T-helper 2 cell (primary cell): ENCODE measurements at places on chromosomes 6 and 20.

DNA sequence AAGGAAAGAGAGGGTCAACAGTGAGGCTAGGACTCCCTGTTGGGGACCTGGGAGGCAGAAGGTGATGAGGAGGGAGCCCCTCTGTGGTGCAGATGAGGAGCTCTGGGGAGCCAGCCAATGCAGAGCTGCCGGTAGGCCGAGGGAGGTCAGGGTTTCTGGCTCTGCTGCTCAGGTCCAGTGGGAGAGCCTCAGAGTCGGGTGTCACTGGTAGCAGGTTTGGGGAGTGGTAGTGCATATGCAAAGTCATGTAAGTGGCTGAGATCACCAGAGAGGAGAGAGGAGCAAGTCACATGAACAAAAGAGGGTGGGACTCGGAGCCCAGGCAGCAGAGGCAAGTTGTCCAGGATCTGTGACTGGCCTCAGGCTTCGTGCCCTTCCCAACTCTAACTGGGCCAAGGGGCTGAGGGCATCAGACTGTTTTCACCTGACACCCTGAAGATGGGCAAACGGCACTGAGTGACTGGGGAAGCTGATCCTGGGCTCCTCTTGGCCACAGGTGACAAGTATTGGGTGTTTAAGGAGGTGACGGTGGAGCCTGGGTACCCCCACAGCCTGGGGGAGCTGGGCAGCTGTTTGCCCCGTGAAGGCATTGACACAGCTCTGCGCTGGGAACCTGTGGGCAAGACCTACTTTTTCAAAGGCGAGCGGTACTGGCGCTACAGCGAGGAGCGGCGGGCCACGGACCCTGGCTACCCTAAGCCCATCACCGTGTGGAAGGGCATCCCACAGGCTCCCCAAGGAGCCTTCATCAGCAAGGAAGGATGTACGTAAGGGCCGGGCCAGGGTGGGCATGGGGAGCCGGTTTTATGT lies 6.6 kb downstream of the MMP24OS start:
- DNase-seq, result no peak

GRCh38 chr6:24710519-24711303 lies 8.2 kb downstream of the C6orf62 start:
- no peak for DNase-seq

GRCh38 chr6:148170286-148170685 lies 172.4 kb upstream of the SASH1 start:
- no peak for DNase-seq

DNA sequence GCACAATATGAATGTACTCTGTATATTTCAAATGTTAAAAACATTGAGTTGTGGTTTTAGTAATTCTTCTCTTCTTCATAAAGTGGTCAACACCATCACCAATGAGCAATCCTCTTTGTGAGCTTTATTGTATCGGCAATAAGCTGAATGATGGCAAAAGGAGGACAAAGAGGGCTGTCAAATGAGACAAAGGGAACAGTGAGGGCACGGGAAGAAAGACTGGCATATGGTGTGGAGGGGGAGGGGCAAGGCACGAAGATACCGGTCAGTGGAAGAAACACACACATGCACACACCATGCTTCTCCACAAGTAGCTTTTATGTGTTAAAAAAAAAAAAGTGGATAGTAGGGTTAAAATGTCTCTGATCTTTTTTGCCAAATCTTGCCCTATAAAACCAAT lies 506.8 kb upstream of the CITED2 start:
- DNase-seq, result no peak

DNA sequence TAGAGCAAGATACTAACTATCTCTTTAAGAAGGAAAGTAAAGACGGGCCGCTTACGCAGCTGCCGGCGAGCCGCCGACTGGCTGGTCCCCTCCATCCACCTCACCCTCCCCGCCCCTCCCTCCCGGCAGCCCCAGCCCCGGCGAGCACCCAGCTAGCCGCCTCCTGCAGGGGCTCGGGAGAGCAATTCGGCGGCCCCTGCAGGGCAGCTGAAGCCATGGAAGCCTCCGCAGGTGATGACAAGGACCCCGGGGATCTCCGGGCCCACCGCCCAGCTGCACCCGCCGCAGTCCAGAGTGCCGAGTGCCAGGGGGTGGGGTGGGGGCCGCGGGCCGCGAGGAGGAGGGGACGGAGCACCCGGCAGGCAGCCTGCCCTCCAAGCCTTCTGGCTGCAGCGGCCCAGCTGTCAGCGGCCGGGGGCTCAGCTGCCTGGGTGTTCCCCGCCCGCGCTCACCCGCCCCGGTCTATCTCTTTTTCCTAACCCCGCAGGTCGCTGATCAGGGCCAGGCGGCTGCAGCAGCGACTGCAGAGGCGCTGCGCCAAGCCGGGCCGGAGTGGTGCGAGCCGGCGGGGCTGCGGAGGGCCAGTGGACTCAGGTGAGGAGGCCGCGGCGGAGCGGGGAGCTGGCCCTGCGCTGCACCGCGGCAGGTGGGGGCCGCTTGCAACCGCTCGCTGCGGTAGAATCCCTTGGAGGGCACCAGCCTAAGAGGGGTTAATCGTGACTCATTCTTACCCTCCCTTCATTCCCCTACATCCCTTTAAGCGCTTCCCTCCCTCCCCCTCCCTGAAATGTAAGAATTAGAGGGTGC lies at the start of gene SNPH:
Gene SNPH (plus strand): TSS at position 128 of the 807 bp plus-strand sequence. CDS start 29,946 bp downstream, outside the sequence.
- peak; percentile 72 for DNase-seq

GRCh38 chr6:45591890-45592289 lies 214.2 kb upstream of the SUPT3H start:
- no peak for DNase-seq

DNA sequence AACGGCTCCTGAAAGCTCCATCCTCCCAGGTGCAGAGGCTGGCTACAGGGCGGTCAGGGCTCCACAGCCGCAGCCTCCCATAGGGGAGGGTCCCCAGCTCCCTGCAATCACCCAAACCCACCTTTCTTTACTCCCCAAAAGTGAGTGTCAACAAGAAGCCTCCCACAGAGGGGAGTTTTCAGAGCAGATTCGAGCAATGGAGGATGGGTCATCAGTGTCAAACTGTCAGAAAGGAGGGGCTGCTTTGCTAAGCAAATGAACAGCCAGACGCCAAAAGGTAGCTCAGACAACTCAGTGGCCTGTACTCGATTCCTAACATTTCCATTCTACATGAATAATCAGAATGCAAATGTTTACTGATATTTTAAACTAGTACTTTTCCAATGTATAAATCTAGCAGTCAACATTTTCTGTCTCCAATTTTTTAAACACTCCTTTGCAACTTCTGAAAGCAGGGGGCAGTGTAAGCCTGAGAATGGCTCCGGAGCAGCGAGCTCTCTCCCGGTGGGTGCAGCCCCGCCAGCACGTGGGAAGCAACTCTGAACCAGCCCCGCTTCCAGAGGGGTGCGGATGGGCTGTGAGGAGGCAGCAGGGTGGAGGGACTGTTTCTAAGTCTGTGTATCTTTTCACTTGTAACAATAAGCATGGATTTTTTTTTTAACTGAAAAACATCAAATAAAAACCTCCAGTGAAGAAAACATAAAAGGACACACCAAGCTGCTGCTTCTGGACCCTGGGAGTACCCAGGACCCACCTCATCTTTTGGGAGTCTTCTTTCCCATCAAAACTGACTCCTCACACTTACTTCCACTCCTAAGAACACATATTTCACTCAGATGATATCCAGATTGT lies 54.9 kb downstream of the TAF4 start:
- peak; percentile 53 for DNase-seq

DNA sequence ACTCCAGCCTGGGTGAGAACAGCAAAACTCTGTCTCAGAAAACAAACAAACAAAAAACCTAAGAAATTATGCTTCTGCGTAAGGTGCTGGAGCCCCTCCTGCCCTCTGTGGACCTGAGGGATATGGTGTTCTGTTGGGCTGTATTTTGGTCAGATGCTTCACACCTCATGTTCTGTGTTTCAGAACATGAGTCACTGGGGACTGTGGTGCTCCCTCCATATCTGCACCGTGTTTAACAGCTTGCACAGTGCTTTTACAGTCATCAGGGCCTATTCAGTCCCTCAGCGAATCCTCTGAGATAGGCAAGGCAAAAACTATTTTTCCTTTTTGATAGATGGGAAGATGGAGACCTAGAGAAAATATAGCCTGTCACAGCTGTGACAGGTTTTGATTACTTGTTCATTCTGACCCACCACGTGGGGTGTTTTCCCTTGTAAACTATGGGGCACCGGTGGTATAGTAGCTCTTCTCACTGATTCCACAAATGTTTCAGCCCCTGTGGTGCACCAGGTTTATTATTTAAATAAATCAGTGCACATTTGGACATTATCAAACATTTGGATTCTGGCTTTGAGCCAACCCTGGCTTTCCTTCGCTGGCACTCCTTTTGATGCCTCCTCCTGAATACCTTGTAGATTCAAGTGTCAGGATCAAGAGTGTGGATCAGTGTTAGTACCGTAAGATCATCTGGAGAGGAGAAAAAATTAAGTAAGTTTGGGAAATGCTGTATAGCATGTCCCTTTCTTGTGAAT lies 9.6 kb downstream of the TTPAL start:
- DNase-seq, result no peak

- DNase-seq, result peak; percentile 51
Measured at GRCh38 chr20:32737371-32738223, 5.7 kb downstream of the COMMD7 start.

DNA sequence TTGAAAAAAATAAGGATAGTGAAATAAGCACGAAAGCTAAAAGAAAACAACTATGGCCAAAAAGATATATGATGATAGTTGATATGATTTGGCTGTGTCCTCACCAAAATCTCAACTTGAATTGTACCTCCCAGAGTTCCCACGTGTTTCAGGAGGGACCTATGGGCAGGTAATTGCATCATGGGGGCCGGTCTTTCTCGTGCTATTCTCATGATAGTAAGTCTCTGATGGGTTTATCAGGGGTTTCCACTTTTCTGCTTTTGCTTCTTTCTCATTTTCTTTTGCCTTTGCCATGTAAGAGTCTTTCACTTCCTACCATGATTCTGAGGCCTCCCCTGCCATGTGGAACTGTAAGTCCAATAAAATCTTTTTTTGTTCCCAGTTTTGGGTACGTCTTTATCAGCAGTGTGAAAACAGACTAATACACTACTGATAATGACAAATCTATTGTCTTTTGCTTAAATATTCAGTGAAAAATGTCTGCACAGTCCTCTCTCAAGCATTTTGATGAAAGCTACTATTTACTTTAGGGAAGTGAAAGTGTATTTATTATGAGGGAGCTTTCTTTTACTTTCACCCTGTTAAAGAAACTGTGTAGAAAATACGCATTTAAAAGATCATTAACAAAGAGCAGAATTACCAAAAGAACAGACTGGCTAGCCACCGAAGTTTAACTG lies 389.1 kb downstream of the HTR1B start:
- DNase-seq, result no peak

- no peak for DNase-seq
Measured at GRCh38 chr6:35757456-35758123, 18.8 kb upstream of the CLPSL2 start.

- DNase-seq, result no peak
Measured at GRCh38 chr20:12886618-12887363, 122.0 kb upstream of the SPTLC3 start.

- DNase-seq, result no peak
Measured at GRCh38 chr6:1890071-1890470, 280.4 kb downstream of the FOXC1 start.

GRCh38 chr20:13292201-13292885 lies 71.3 kb downstream of the ISM1 start:
- no peak for DNase-seq

DNA sequence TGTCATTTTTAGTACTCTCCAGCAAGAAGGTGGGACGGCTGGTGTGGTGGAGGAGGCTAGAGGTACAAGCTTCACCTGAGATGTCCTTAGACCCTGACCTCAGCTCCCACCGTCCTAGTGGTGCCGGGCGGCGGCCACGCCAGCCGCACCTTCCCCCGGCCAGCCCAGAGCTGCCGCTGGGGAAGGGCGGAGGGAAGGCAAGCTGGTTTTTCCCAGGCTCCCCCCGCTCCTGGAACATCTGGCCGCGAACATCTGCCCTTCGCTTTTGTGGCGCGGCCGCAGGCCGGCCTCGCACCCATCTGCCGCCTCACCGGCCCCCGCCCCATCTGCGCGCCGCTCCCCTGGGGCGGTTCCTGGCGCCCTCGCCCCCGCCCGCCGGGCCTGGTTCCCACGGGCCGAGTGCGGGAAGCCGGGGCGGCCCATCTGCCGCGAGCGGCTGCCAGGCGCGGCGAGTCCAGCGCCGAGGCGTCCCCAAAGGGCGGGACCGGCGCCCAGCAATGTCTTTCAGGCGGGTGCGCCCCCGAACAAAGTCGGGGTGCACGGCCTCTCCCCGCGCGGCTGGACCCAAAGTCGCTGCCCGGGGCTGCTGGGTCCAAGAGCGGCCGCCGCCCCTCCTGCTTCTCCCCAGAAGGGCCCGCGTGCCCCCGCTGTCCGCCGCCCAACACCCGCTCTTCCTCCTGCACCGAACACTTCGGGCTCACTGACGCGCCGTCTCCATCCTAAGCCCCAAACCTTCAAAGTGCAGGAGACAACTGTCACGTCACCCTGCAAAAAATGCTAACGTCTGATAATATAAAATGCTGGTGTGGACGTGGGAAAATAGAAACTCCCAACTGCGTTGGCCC lies 17.3 kb upstream of the ID1 start:
- no peak for DNase-seq

DNA sequence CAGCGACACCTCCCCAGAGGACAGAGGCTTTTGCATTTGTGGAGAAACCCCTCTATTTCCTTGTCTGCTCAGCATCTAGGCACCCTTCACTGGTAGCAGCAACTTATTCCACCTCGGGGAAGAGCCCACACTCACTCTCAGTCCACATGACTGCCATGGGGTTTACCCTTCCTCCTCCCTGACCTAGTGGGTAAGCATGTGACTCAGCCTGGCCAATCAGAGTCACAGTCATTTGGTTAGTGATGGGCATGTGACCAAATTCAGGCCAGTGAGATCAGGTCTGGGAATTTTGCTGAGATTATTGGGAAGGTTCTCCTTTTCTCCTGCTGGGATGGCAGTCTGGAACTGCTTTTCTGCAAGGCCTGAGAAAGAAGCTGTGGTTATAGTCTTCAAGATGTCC lies 145.7 kb upstream of the PHACTR3 start:
- DNase-seq, result no peak

GRCh38 chr20:18133962-18134361 lies 3.7 kb upstream of the KAT14 start:
- DNase-seq, result no peak

DNA sequence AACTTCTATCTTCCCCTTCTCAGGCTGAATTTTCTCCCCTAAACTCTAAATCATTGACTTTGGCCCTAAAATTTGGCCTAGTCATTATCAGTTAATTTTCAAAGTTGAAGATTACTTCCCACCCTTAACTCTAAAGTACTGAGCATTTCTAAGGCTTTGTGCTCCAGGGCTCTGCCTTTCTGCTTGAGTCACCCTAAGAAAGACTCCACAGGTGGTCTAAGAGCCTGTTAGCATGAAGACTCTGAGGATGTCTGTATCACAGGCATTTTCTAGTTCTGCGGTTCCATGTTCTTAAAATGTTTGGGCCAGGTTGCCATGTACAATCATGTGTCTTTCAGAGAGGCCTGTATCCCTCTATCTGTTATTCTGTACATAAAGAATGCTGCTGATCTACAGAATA lies 808.1 kb upstream of the MANEA start:
- no peak for DNase-seq

DNA sequence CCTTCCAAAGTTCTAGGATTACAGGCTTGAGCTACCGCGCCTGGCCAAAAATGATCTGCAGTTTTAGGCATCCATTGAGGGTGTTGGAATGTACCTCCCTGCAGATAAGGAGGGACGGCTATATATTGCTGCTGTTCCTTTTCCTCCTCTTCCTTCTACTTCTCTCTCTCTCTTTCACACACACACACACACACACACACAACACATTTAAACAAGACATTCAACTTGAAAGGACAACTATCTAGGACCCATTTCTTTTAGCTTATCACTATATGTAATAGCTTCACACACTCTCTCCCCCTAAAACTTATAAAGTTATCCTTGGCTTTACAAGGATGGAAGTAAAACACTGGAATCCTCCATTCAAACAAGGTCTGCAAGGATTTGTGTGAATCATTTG lies 260.6 kb downstream of the PHACTR1 start:
- DNase-seq, result no peak

GRCh38 chr6:47729457-47729856 lies 31.1 kb downstream of the ADGRF4 start:
- DNase-seq, result no peak
